ENCODE measurements at places on chromosomes 3 and 15.

GRCh38 chr3:66822186-66823008 lies 175.7 kb upstream of the KBTBD8 start:
- peak; percentile 65 for DNase-seq

DNA sequence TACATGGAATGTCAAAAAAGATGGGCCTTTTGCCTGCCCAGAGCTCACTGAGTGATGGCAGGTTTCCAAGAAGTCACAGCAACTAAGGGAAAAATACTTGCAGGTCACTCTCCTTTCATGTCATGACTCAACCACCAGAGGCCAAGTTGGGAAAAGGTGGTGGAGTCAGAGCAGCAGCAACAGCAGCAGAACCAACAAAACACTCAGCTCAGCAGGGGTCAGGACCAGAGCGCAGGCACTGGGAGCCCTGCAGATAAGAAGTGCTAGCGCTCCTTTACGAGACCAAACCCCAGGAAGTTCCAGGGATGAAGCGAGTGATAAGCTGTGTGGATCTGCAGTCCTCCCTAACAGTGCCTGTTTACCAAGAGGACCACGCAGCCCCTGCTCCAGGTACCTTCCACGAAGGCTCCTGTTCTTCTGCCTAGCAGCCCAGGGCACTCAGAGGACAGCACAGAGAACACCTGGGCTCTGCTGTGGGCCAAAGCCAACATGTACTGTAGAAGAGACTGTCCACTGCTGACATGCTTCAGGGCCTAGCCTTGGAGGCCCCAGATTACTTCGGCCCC lies 26.0 kb downstream of the POC1A start:
- DNase-seq = no peak

- no peak for DNase-seq
Observed at GRCh38 chr3:197417441-197417840, 119.0 kb upstream of the DLG1 start.

DNA sequence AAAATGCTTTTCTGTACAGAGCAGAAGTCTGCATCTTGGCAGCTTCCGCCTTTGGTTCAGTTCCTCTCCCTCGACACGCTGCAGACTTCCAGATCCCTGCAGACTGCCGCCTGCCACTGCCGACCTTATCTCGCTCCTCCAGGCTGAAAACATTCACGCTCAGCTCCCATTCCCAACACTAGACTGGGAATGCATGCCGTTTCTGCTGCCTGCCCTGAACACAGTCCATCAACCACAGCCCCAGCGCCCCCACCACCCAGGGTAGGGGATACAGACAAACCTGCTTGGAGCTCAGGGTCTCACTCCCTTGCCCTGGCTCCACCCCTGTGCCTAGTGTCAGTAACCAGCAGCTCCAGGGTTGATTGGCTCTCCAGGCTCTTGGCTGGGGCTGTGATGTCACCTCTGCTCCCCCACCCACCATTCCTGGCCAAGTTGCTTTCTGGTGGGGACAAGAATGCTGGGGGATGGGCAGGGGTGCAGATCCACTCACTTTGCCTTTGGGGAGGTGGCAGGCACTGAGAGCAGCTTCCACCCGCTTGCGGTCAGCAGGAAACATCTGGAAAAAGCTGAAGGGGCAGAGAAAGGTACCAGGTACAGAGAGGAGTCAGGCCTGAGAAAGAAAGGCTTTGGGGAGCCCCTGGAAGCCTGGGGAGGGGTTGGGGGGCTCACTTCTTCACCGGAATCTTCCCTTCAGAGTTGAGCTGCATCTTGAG lies 6.1 kb downstream of the PLCB2 start:
- DNase-seq = no peak

DNA sequence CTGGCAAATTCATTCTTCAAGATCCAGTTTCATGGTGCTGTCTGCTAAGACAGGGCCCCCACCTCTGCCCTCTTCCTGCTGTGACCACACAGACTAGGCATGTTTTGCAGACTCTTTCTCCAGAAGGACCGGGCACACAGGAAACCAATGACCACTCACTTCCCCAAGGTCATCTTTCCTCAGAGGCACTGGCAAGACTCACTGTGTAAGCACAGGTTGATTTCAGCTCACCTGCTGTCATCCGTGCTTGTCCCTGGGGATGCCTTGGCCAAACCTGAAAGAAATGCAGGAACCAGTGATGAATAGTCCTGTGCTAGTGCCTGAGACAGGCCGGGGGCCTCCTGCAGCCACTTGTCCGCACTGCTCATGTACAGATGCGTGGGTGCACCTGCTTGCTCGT lies 33.5 kb downstream of the ALS2CL start:
- no peak for DNase-seq

DNA sequence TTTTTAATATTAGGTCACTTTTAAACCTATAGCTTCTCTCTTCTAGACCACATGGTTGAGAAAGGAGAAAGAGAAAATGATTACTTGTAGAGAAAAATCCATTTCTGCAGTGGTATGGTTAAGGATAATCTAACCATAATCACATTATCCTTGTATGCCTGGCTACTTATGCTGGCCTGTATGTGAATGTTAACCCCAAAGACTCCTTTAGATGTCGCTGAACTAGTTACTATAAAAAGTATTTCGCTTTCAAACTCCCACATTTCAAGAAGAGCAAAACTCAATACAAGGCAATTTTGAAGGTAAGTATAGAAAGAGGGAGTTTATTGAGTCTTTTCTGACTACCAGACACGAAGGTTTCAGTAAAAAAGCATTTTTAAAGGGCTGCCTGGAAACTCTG lies 2.2 kb downstream of the KCTD6 start:
- no peak for DNase-seq

DNA sequence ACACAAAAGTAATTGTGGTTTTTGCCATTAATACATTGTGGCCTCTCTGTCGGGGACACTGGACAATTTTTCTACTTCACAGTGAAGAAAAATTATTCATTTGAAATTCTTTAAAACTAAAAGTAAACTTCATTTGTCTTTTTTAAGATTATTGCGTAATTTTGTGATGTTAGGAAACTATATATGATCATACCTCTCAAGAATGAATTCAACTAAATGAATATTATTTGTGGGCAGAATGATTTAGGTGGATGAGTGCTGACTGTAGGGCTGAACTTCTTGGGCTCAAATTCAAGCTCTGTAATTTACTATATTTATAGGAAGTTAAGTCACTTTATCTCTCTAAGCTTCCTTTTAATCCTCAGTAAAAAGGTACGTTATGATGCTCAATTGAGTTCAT lies 441.2 kb downstream of the ROBO1 start:
- DNase-seq = no peak

- no peak for DNase-seq
Observed at GRCh38 chr3:94009608-94010007, 18.8 kb downstream of the STX19 start.

- no peak for DNase-seq
Observed at GRCh38 chr15:60660290-60661051, 181.5 kb upstream of the ICE2 start.

DNA sequence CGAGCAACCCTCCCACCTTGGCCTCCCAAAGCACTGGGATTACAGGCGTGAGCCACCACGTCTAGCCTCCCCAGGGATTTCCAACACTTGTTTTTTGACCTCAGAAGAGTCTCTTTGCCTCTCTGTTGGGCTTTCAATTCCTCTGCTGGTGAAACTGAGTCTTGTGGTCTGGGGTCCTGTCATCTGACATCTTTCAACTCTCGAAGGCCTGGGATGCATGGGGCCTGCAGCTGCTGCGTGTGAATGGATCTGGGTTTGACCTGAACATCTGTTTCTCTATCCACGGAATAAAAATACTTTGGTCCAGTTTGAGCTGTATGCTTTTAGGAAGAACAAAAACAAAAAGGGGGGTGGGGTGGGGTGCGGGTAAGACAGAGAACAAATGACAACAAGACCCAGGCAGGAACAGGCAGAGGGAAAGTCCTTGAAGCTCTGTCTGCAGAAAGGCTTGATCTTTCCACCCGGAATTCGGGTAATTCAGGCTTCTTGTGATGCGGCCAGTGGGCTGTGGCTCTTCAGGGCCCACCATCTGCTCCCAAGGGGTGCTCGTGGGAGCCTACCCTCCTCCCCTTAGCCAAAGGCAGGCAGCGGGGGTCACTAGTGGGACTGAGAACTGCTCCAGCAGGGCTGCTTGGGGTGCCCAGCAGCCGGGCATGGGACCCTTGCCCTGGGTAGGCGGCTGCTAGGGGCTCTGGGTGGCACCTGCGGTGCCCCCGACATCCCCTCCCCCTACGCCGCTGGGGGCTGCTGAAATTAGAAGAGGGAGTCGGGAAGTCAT lies 71.5 kb downstream of the SLC12A8 start:
- no peak for DNase-seq

DNA sequence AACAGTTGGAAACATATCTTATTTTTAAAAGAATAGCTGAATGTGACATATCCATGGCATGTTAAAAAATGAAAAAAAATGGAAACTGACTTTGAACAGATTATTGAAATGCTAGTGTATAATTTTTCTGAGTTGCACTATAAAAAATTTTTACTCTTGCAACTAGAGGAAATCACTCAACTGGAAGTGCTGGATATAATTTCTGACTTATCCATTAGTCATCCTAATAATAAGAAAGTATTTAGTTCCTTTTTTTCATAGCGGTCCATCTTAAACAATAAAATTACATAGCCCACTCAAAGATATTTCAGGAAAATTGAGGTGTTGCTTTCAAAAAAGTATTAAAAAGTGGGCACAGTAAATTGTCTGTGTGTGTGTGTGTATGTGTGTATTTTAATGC lies 80.7 kb downstream of the MBNL1 start:
- no peak for DNase-seq

DNA sequence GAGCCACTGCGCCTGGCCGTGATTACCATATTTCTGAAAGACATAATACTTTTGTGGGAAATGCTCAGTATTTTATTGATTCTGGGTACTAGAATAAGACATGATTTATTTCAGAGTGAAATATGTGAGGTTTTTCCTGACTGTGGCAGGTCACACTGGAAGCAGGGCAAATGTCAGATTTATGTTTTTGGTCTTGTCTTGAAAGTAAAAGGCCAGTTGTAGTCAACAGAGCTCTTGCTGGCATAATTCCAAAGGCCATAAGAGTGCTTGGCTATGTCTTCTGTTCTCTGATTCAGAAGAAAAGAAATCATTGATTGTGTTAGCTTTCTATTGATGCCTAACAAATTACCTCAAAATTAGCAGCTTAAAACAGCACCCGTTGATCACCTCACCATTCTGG lies 176.4 kb downstream of the TJP1 start:
- DNase-seq = no peak

- DNase-seq = no peak
Observed at GRCh38 chr3:64167868-64168267, 57.4 kb downstream of the PRICKLE2 start.

GRCh38 chr3:135792858-135793475 lies 172.6 kb upstream of the PPP2R3A start:
- DNase-seq = no peak

DNA sequence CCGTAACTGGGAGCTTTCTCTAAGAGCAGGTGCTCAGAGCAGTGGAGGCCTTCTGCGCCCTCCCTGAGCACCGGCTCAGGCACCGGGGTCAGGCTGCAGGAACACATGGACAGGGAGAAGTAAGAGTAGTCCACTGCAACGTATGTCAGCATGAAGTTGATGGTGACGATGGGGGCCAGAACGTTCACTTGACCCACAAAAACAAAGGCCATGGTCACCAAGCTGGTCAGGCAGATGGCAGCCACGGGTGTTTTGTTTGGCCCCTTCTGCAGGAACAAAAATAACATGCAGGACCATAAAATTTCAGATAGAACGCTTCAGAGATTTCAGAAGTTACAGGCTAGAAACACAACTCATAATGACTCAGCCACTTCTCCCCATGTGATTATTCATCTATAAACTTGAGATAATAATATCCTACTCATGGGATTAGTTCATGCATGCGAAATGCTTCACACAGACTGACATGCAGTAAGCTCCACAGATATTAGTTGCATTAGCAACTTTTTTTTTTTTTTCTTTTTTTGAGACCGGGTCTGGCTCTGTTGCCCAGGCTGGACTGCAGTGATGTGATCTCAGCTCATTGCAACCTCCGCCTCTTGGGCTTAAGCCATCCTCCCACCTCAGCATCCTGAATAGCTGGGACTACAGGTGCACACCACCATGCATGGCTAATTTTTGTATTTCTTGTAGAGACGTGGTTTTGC lies 52.2 kb upstream of the HEG1 start:
- DNase-seq = no peak

GRCh38 chr3:43455233-43455632 lies 166.6 kb downstream of the ANO10 start:
- DNase-seq = no peak

- no peak for DNase-seq
Observed at GRCh38 chr15:71804226-71804625, 6.1 kb upstream of the NR2E3 start.

- no peak for DNase-seq
Observed at GRCh38 chr3:133040696-133041523, 2.7 kb downstream of the TMEM108 start.

- no peak for DNase-seq
Observed at GRCh38 chr3:59980576-59980975, 930.8 kb upstream of the CFAP20DC start.

DNA sequence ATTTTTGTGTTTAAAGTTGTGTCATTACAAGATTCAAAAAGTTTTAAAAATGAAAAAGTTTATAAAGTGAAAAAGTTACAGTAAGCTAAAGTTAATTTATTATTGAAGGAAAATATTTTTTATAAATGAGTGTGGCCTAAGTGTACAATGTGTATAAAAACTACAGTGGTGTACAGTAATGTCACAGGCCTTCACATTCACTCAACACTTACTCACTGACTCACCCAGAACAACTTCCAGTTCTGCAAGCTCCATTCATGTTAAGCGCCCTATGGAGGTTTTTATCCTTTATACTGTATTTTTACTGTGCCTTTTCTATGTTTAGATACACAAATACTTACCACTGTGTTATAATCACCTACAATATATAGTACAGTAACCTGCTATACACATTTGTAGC lies 76.3 kb downstream of the DTWD1 start:
- DNase-seq = no peak

- no peak for DNase-seq
Observed at GRCh38 chr15:31338318-31338878, 11.8 kb downstream of the KLF13 start.

DNA sequence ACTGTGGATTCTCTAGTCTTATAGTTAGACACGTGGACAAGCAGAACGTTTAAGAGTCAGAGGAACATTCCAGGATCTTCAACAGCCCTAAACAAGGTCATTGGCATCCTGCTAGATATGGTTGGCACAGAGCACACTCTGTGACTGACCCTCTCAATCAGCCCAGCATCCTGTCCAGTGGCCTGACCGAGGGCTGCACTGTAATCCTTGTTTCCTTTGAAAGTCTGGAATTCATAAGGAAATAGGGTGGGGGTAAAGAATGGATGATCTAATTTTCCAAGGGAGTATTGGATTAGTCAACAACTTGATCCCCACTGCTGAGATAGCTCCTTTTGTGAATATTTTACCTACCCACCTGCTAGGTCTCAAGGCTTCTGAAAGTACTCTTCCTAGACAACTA lies 94.5 kb upstream of the DLG1 start:
- no peak for DNase-seq

DNA sequence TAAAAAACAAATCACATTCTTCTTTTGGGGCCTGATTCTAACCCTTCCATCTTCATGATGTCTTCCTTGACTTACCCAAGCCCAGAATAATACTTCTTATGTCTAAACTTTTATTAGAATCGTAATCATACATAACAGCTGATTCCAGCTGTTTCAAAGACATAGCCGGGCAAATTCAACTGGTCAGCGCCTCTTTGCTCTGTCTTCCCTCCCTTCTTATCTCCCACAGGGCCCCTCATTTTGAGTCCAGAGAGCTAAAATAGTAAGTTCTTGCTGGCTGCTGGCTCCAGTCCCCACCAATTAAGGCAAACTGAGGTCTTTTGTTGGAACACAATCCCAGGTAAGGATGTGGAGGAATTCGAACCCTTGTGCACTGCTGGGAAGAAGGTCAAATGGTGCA lies 108.6 kb downstream of the ADCY5 start:
- DNase-seq = no peak

- no peak for DNase-seq
Observed at GRCh38 chr15:93583968-93584367, 495.0 kb upstream of the RGMA start.
